GM23338 (cell line): ENCODE measurements at places on chromosomes 3 and 15. TPM values are rescaled to one million over a fixed set of nuclear protein-coding genes. Genes with fewer than 3 reads are reported as not detected.
A peak's percentile ranks its signal among the peaks of the same experiment; 100 is the strongest.

ZPLD1 gene
- not detected in 2 replicates for total RNA-seq

NAALADL2 gene
- 2.6 TPM in 1 of 2 replicates, not detected in the other for total RNA-seq

BTLA gene
- not detected in 2 replicates for total RNA-seq

CILP gene
- total RNA-seq: 0.03 TPM in 1 of 2 replicates, not detected in the other

PHLDB2 gene
- total RNA-seq: 33.7 and 35.3 TPM in 2 replicates

PDHB gene
- total RNA-seq: 153 and 222 TPM in 2 replicates

MYO5A gene
- total RNA-seq: 30.2 and 31.8 TPM in 2 replicates

FANCD2OS gene
- not detected in 2 replicates for total RNA-seq

AGBL1 gene
- 0.03 TPM in 1 of 2 replicates, not detected in the other for total RNA-seq

C3orf80 gene
- total RNA-seq: 1.0 and 3.0 TPM in 2 replicates

IL16 gene
- total RNA-seq: not detected in 2 replicates

GABRG3 gene
- total RNA-seq: 0.50 and 1.4 TPM in 2 replicates

SLC2A2 gene
- not detected in 2 replicates for total RNA-seq

LRTM1 gene
- total RNA-seq: not detected in 2 replicates

P2RY1 gene
- total RNA-seq: 54.6 and 59.8 TPM in 2 replicates

DNA sequence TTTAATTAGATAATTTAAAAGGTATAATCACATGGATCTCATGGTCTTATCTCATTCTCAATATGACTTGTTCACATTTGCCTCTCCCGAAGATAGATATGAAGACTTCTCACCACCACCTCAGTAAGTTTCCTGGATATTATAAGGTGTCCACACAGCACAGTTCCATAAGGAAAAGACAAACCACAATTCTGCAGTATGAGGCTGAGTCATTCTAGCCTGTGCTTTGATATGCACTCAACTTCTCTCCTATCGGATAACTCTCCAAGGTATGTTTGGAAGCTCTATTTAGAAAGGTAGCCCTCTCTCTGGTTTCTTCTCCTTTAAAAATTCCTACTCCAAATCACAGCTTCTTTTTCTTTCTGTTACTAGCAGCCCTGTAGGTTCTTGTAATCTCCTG is 612.8 kb downstream of the ZPLD1 start:
- DNase-seq: no peak

- no peak for DNase-seq
Observed at GRCh38 chr3:177286034-177286433, 88.8 kb upstream of the TBL1XR1 start.

GRCh38 chr3:115580566-115580965 is 42.7 kb upstream of the GAP43 start:
- no peak for DNase-seq

DNA sequence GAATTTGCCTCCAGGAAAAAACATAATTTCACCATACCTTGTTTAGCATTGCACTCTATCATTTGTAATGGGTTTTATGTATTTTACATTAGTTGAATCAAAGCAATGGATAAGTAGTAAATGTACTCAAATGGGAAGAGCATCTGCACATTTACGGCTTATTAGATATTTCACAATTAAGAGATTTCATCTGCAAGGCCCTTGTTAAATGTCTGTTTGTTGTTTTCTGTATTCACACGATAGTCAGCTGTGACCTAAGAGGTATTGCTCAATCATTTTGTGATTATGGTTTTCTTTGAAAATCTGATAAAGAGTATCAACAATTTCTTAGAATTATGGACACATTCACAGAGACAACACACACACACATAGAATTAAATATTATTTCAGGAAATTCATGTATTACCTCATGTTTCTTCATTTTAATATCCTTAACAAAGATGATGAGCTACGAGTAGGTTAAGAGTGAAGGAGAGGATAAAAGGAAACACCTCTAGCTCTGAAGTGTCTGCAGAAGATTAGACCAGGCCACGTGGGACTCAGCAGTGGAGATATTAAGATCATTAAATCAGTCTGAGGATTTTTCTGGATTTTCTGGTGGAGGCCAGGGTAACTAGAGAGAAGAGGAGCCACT is 121.9 kb upstream of the POU1F1 start:
- no peak for DNase-seq

DNA sequence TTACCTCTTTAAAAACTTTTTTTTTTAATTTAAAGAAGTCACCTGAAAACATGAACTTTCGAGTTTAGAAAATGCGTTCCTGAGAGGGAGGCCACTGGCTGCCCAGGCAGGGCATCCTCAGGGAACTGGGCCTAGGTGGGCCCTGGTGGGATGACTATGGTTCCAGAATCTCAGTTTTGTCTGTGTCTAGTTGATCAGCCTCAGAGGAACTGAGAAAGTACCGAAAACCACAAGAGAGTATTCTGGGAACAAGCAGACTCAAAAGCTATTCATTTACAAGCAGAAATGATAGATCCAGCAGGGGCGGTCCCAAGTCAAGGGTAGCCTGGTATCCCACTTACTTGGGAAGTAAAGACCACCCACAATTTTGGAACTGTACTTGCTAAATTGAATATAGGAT is 10.5 kb downstream of the WWTR1 start:
- DNase-seq: no peak

DNA sequence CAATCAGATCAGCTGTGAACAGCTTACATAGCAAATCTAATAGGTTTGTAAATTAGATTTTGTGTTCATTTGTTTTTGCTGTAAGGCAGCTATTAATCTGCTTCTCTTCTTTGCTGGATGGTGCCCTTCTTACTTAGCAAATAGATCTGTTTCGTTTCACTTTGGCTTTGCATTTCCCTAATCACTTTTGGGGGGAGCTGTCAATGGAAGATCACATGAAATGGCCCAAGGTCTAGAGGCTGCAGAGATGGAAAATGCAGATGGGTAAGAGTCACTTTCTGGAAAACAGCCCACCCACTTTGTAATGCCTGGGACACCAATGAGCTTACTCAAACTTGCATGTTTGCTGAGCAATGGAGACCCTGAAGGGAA is 36.4 kb downstream of the ST8SIA2 start:
- DNase-seq: no peak

GRCh38 chr3:42701371-42702065 is 1.1 kb downstream of the HHATL start:
- DNase-seq: peak; percentile 89

GRCh38 chr3:194142156-194142910 is 6.4 kb downstream of the HES1 start:
- no peak for DNase-seq

GRCh38 chr15:76566276-76566675 is 229.7 kb downstream of the ISL2 start:
- DNase-seq: no peak

GRCh38 chr3:18087988-18088387 is 337.2 kb downstream of the SATB1 start:
- no peak for DNase-seq

GRCh38 chr15:74523982-74524381 is 17.0 kb upstream of the ARID3B start:
- no peak for DNase-seq

DNA sequence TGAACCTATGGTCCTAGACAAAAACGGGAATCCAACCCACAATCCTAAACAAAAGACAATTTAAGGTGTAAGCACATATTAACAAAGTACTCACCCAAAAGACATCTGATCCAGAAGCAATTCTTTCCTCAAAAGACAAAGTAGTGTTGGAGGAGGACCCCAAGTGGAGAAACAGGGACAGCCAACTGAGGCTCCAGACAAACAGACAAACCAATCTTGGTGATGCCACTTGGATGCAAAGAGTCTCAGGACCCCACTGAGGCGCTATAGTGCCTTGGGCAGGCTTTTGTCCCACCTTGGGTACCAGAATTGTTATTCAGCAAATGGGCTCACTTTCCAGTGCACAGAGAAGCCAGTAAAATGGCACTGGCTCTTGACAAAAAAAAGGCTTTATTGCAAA is 613.8 kb downstream of the DIPK2A start:
- DNase-seq: no peak

GRCh38 chr3:181710345-181711291 is 1.1 kb upstream of the SOX2 start:
- DNase-seq: peak; percentile 94

DNA sequence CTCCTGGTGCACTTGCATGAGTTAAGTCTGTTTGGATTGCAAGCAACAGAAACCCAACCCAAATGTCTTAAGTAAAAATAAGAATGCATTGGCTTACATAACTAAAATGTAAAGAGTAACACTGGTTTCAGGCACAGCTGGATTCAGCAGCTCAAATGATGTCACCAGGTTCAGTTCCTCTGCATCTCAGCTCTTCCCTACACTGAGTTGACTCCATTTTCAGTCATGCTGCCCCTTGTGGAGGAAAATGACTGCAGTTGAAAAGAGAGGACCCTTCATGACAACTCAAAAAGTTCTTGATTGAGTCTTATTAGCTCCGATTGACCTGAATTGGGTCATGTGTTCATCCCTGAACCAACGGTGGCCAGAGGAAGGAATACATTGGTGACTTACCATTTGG is 138.5 kb upstream of the ABI3BP start:
- peak; percentile 47 for DNase-seq

- DNase-seq: peak; percentile 24
Observed at GRCh38 chr3:22691407-22691806, 511.7 kb upstream of the UBE2E2 start.

DNA sequence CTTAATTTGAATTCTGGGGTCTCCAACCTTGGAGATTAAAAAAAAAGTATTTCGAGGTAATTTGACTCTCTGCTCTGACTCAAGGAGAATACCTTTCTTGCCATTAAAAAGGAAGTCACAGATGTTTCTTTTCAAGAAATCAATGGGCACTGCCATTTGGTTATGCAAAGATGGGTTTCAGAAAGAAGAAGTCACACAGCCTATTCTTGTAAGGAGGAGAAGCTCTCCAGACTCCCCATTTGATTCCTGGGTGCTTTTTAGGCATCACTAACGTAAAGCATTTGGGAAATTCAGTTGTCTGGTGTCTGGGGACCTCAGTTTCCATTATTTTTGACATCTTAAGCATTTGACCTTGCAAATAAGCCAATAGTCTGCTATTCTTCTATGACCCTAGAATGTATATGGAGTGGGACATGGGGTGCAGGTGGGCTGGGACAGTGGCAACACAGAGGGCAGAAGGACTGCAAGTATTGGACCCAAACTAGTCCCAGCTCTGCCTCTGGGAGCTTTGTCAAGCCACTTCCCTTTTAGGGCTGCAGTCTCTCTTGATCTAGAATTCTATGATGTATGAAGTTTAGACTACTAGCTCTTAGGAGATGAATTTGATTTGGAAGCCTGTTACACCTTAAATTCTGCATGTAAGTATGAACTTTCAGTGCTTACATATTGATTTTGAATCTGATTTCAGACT is 27.8 kb downstream of the IL5RA start:
- no peak for DNase-seq

DNA sequence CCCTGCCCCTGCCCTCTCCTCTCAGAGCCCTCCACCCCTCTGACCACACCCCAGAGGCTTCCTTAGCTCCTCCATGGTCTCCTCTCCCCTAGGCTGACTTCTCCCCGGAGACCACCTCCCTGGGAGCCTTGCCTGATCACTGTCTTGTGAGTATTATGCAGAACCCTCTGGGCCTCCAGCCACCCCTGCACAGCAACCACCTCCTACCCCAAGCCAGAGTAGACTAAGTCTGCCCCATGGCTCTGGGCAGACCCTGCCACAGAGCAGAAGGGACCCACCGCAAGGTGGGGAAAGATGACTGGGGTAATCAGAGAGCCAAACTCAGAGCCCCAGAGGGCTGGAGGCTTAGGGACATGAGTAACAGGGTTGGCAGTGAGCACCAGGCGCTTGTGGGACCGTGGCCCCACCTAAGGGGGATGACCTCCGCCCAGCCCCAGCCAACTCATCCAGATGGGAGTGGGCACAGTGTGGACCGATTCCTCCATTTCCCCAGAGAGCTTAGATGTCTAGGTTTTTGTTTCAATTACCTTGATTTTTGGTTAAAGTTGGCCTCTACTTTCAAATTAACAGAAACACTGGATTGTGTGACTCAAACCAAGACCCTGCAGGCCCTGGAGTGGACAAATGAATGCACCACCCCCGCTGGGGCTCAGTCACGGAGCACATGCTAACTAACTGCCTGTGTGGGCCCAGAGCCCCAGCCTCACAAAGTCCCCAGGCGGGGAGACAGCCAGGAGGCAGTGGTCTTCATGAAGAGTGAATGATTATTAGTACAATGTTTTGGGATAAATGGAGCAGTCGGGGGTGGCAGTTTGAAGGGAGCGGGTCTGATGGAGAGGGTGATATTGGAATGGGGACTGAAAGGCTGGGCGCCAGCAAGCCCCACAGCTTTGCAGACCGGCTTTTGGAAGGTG is 119.4 kb upstream of the PRR20G start:
- no peak for DNase-seq

DNA sequence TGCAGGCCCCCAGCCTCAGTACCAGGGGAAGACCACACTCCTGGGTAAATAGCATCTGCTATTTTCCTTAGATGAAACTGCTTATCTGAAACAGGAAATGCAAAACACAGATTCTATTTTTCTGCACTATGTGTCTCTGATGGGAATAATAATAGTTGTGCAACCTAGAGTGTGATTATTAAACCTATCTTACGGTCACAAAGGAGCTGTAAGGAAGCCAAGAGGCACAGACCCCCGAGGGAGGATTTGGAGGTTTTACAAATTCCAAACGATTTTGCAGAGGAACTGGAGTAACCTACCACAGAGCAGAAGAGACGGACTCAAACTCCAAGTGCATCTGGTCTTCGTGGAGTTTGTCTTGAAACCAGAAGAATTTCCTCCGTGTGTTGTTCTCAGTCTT is 14.1 kb upstream of the APOD start:
- no peak for DNase-seq

DNA sequence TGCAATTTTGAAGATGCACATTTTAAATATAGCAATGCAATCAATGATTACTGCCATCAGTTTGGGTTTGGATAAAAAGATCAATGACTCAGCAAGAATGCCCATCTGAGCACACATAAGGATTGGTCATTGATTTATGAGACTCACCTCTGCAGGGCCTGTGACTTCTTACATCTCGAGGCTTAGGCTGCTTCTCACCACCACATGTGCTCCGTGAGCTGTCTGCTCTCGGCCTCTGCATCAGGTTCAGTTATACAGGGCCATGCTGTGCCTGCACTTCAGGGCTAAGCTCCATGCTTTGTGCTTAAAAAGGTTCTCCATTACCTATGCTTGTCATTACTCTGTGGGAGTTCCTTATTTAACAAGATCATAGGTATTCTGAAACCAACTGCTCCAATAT is 887.5 kb downstream of the DIPK2A start:
- peak; percentile 15 for DNase-seq
